Cortex of kidney (tissue), 1 donor: ENCODE measurements at places on chromosomes 7 and 10.

DNA sequence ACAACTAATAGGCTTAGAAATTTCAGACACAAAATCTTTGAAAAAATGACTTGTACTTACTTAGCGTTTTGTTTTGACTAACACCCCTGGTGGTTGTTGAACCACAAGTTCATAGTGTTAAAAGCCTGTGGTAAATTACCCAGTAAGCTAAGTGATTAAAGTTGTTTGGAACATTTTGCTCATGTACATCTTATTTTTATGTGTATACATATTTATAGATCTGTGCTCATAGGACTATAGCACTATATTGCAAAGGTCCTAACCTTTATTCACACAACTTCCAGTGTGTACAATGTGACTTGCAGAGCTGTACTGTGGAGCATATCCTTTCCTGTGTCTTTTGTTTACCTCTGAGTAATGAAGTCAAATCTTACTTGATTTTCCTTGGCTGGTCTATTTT is 79.6 kb downstream of the BMPR1A start:
- no peak for DNase-seq

DNA sequence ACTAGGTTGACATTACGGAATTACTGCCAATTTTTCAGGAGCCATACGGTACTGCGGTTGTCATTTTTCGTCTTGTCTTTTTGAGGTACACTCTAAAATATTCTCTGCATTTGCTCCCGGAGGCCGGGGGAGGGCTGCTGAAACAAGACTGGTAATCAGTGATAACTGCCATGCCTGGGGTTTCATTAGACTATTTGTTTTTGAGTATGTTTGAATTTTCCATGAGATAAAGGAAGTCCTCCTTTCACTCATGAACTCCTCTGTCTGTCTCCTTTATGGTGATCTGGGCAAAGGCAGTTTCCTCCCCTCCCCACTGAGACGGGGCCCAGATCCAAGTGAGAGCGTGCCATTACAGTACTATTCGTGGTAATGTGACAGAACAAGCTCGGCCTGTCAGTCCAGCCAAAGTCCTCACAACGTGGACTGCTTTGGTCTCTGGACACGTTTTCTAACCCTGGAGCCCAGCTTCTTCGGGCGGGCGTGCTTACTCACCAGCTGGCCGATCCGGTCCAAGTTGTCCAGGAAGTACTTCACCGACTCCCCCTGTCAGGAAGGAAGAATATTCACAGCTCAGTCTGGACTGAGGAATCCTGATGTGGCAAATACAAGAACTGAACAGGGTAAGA is 45.1 kb downstream of the AMZ1 start:
- DNase-seq, result no peak

GRCh38 chr10:99410146-99410545 is 20.3 kb downstream of the GOT1 start:
- no peak for DNase-seq

DNA sequence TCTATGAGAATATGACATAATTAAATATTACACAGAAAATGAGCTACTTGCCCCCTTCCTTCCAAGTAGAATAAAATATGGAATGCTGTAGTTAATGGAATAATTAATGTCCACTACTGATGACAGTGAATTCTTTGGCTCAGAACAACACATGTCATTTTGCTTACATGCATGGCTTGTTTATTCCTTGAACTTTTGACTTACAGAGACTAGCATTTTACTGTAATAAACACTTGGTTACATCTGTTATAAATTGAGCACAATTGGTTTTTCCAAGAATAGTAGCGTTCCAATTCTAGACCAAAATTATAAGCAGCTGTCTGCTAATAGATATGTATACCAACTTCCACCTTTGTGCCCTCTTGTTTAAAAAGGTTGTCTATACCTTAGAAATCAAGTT is 286.7 kb downstream of the OTUD1 start:
- DNase-seq, result no peak

- no peak for DNase-seq
Observed at GRCh38 chr7:2405601-2406345, 2.4 kb downstream of the CHST12 start.

DNA sequence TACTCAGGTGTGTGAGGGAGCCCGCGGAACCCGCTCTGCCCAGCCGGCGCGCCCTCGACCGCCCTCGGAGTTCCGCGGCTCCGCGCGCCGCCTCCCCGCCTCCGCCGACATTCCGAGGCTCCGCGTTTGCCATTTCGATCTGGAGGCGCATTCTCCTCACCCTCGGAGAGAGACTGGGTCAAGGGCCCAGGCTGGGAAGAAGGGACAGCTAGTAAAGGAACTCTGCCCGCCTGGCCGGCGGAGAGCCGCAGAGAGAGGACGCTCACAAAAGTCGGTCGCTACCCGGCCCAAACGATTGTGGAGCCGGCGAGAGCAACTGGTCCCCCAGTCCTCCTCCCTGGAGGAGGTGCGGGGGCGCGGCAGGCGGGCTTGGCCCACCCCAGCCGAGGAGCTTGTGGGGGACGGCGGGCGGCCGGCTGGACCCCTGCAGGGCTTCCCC is 74.5 kb upstream of the LEP start:
- no peak for DNase-seq

DNA sequence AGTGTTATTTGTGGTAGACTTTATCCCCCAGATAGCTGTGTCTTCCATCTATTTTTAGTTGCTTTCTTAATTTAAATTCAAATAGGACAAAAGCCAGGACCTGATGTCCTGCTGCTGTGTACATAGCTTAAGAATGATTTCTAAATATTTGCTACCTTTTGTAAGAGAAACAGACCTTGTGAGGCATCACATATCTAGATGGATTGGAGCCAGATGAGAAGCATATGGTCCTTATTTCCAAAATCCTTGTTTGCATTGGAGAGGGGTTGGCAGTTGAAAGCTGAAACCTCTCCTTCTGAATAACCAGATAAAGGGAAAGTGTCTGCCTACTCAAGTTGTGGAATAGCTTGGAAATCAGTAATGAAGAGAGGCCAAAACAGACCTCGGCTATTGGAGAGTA is 50.7 kb upstream of the AMPH start:
- DNase-seq, result no peak

- no peak for DNase-seq
Observed at GRCh38 chr10:17081431-17081830, 48.2 kb downstream of the CUBN start.

DNA sequence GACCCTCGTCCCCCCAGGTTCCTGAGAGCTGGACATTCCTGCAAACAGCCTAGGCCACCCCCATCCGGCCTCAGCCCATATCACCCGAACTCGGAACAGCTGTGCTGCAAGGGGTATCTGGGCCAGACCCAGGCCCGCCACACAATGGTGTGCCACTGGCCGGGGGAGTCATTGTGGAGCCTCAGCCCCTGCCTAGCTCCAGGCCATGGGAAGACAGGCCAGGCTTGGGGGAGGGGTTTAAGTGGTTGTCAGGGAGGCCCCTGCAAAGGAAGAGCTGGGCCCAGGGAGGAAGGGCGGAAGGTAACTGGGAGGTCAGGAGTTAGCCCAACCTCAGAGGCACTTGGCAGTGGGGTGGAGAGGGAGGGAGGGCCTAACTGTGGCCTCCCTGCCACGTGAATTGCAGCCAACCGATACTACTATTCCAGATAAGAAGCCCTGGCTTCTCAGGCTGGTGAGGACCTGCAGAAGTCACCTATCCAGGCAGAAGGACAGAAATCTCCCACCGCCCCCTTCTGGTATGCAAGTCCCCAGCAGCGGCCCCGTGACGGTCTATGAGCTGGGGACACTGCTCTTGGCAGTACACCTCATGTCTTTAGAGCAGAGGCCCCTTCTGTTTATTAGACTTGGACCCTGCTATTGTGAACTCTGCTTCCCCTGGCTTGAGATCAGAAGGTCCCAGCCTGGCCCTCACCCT is 26.8 kb downstream of the VSIR start:
- DNase-seq, result no peak

DNA sequence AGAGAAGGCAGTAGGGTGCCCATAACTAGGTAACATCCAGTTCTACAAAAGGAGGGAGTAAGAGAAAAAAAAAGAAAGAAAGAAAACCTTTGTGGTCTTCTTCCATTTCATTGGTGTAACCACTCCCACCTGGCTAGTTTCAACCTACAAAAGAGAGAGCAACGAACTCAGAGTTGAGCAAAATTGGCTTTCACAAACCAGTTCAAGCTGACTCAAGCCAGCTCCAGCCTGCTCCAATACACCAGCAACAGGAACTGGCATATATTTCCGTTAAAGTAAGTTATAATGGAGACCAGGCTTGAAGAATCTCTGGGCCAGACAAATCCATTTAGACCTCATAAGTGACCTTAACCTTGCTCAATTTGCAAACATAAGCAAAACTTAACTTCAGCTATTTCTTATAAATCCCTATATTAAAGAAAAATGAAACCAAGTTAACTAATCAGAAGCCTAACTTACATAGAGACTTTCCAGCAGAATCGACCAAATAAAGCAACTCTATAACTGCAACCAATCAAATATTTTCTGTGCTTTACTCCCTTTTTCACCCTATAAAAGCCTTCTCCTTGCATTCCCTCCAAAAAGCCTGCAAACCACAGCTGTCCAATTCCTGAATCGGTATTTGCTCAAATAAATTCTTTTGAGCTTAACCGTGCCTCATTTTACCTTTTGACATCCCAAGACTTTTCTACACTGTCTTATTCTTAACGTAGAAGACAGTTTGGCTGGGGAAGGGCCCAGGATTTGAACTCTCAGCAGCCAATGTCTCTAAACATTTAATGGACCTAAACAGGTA is 10.1 kb downstream of the ANKRD22 start:
- DNase-seq, result no peak

DNA sequence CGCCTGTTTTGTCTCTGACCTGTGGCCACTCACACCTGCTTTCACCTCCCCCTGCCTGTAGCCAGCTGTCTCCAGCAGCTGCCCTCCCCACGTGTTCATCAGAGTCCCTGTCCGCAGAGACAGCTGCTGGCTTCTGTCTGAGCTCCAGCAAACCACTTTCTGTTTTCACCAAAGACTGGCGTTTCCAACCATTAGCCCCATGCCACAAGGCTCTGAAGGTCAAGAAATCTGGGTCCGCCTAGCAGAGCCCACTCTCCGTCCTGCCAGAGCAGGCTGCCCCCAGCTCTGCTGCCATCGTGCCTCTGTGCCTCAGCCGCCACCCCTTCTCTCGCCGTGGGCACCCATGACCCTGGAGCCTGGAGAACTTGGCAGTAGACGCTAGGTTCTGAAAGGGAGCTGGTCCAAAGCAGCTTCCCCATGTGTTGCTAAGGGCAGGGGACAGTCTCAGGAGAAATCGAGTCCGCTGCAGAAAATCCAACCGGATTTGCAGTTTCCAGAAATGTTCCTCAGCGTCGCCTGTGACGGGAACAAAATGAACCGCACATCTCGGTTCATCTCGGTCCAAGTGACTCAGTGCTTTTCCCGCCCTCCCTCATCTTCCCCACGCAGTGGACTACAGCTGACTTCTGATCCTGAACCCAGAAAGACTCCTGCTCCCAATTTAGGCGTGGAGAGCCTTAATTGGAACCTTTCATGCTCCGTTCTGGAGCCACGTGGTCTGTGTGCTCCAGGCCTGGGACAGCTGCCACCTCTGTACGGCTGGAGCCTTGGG is 28.0 kb downstream of the TMEM120A start:
- DNase-seq, result no peak

DNA sequence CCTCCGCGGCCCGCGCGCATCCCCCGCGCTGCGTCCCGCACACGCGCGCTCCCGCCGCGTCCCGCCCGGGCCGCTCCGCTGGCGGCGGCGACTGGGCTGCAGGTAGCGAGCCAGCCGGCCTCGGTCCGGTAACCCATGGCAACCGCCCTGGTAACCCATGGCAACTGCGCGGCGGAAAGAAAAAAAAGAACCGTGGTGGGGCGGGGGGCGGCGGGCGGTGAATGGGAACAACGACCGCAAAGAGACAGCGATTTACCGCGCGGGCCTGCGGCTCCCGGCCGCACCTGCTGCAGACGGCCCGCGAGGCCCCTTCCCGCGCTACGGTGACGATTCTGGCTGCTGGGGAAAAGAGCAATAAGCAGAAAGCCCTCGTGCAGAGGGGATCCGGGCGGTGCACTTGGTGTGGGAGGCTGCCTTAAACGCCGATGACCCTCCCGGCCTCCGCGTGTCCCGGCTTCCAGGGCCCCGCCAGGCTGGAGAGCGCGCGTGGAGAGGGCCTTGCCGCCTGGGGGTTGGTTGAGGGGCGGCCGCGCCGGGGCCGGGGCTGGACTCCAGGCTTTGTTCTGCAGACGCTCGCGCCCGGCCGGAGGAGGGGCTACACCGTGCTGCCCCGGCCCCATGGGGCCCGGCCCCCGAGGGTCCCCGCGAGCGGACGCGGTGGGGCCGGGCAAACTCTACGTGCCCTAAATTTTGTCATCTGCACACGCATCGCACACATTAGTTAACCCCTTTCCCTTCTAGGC is 84.7 kb downstream of the SNX10 start:
- no peak for DNase-seq

DNA sequence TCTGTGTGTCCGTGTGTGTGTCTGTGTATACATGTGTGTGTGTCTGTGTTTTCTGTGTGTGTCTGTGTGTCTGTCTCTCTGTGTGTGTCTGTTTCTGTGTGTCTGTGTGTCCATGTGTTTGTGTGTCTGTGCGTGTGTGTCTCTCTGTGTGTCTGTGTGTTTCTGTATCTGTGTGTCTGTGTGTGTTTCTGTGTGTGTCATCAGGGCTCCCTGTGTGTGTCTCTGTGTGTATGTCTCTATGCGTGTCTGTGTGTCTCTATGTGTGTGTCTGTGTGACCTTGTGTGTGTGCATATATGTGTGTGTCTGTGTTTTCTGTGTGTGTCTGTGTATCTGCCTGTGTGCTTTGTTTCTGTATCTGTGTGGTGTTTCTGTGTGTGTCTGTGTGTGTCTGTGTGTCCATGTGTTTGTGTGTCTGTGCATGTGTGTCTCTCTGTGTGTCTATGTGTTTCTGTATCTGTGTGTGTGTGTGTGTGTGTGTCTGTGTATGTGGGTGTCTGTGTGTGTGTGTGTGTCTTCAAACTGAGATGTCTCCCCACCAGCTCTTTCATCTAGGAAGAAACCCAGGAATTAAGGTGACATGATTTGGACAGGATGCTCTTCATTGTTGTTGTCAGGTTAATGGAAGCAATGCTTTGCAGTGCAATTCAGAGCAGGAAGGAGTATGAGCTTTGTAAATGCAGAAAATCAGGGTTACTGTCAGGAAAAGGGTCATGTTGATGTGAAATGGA is 20.7 kb upstream of the PPIF start:
- DNase-seq, result no peak

DNA sequence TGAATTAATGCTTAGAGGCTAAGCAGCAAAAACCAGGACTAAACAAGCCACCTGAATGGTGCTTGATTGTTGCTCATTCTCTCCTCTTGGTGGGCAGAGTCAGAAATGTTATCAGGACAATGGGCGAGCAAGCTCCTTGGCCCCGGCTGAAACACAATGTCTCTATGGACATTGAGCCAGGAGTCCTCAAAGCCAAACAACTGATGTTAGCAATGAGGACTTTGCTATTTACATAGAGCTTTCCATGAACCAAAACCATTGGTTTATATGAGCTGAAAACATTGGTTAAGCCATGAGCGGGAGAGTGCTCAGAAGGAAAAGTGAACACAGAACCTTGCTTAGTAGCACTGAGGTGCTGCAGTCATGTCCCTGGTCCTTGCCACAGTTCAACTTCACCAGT is 21.5 kb upstream of the NPVF start:
- DNase-seq, result no peak

DNA sequence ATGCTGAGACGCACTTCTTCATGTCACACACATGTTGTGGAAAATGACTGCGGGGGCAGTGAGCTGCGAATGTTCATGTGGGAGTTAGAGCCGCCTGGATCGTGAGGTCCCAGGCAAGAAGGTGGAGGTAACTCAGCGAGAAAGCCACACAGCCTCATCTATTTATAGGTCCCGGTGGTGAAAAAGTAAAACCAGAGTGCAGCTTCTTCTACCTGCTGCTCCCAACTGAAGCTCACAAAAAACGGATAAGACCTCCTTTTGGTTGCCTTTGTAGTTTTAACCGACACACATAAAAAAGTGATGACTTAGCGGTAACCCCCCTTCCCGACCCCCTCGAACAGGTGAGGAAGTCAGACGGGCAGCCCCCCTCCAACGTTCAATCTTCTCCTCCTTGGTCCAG is 276.9 kb downstream of the GATA3 start:
- DNase-seq, result no peak
